ENCODE measurements at places on chromosomes 2 and 18. TPM values are rescaled to one million over a fixed set of nuclear protein-coding genes. Genes with fewer than 3 reads are reported as not detected.

C2orf78 gene
- not detected for total RNA-seq

- no peaks in the 10 kb centered on the region for H3K36me3 ChIP-seq
- DNase-seq = no peak
- H3K4me1 ChIP-seq = peaks cover 47% of the 10 kb centered on the region
- H3K4me3 ChIP-seq = no peak overlapping the region
- no peaks in the 10 kb centered on the region for H3K27me3 ChIP-seq
- no peak overlapping the region for H3K27ac ChIP-seq
These were observed 49.8 kb upstream of the SLC1A4 start for GRCh38 chr2:64939332-64939917.

DNA sequence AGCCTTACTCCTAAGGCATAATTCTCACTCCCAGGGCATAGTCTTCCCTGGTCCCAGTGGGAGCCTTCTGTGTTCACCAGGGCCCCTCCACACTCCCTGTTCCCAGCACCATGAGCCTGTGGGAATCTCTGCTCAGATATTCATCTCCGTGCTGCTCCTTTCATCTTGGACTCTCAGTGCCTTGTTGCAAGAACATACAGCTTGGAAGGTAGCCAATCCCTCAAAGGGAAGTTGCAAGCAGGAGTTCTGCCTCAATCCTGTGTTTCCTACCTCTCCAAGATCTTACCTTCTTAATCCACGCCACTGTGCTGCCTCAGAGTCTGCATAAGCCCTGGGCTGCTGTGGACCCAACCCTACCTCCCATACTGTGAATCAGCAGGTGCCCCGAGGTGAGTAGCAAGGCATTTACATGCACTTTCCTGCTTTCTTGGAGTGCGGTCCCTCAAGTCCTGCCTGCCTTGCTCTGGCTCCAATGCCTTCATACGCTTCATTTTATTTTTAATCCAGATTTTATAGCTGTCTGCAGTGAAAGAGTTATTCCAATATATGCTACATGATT lies 413.8 kb upstream of the RAB6C start:
- no peaks in the 10 kb centered on the region for H3K27me3 ChIP-seq
- H3K27ac ChIP-seq = no peak overlapping the region
- peak; percentile 25 for DNase-seq
- no peaks in the 10 kb centered on the region for H3K36me3 ChIP-seq
- H3K4me1 ChIP-seq = no peaks in the 10 kb centered on the region

- H3K4me1 ChIP-seq = no peaks in the 10 kb centered on the region
- no peak overlapping the region for H3K27ac ChIP-seq
- no peak for DNase-seq
These were observed 85.4 kb downstream of the DLGAP1 start for GRCh38 chr18:4369705-4370104.

GRCh38 chr18:76622651-76623050 lies 127.6 kb upstream of the ZNF516 start:
- H3K27me3 ChIP-seq = no peaks in the 10 kb centered on the region
- no peak overlapping the region for H3K4me3 ChIP-seq
- H3K27ac ChIP-seq = no peak overlapping the region
- H3K36me3 ChIP-seq = no peaks in the 10 kb centered on the region
- H3K4me1 ChIP-seq = peaks cover 36% of the 10 kb centered on the region

LIMS4 gene
- 1.6 TPM for total RNA-seq

NEU2 gene
- not detected for total RNA-seq

Measured in left lung (tissue), 14 donors.